ENCODE measurements at places on chromosomes 1 and 21.

GRCh38 chr21:38610623-38611251 is 112.5 kb upstream of the ERG start:
- no peak for DNase-seq

DNA sequence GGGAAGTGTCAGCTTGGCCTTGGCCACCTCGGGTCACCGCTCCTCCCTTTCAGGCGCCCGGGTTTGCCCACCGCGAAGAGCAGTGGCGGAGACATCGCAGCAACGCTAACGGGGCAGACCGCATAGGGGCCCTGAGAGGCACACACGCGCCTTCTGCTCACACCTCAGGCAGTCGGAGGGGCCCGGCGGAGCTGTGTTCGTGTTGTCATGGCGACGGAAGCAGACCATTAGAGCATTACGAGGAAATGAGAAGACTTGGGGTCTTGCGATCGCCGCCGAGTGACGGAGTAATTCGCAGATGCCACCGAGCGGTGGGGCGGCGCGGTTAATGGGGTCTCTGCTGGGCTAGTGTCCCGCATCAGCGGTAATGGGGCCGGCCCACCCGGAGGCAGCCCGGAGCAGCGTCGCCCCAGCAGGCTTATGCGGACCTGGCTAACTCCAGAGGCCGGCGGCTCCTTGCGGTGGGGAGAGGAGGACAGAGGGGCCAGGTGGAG is 144.1 kb downstream of the TNR start:
- no peak for DNase-seq

DNA sequence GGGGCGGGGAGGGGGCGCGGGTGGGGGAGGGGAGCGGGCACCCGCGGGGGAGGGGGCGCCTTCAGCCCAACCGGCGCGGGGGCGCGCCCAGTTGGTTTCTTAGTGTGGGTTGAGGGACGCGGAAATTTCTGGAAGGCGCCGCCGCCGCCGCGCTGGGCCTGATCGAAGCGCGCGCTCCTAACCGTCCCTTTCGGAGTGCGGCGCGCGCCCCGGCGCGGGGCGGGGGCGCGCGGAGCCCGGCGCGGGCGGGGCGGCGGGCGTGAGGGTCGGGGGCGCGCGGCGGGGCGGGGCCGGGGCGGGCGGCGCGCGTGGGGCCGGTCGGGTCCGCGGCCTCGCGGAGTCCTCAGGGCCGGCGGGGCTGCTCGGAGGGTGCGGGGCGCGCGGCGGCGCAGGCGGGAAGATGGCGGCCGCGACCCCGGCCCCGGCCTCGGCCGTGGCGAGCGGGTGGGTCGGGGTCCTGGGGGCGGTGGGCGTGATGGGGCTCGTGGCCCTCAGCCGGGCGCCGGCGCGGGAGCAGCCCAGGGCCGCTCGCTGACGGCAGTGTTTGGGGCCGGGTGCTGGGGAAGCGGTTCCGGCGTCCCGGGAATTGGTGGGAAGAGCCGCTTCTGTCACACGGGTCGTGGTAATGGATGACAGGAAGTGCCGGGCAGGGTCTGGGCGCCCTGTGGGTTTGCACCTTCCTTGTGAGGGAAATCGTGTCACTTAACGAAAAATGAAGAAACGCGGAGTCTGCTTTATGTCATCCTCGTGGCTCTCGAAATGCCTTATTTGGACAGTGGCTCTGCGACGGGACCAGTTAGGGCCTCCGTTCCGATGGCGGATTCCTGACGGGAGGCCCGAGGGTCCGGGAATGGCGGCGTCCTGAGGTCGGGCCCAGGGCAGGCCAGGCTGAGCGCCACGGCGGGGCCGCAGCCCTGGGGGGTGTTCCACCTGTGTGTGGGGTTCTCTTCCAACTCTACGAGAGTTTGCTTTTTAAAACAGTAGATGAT is 764 bp downstream of the PKNOX1 start:
- DNase-seq = peak; percentile 59

DNA sequence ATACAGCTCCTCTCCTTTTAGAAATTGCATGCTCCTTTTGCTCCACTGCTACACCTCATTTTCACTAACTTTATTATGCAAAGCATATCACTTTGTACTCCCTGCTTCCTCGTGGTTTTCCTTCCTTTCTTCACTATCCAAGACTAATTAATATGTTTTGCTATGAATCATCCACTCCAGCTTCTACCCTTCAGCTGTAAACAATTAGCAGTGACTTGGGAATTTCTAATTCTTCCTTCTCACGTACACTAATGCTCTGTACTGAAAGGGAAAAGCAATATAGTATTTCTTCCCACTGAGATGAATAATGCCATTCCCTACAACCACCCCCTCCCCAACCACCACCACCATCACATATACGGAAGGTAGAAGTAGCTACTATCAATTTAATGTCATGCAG is 1917.0 kb downstream of the MRPL39 start:
- no peak for DNase-seq

GRCh38 chr1:111696330-111696729 is 42.9 kb downstream of the INKA2 start:
- no peak for DNase-seq

- peak; percentile 5 for DNase-seq
Measured at GRCh38 chr1:52601991-52602855, at the start of gene GPX7. Gene GPX7, plus strand, starts transcription at chr1:52602371. Its CDS starts 39 bp downstream, at chr1:52602410.

Measured in stimulated activated CD8-positive, alpha-beta memory T cell treated with anti-CD3 and anti-CD28 coated beads, Interleukin-4, amount 100 ng/mL, for 4 hours (primary cell).